ENCODE measurements at places on chromosomes 3 and 15.

DNA sequence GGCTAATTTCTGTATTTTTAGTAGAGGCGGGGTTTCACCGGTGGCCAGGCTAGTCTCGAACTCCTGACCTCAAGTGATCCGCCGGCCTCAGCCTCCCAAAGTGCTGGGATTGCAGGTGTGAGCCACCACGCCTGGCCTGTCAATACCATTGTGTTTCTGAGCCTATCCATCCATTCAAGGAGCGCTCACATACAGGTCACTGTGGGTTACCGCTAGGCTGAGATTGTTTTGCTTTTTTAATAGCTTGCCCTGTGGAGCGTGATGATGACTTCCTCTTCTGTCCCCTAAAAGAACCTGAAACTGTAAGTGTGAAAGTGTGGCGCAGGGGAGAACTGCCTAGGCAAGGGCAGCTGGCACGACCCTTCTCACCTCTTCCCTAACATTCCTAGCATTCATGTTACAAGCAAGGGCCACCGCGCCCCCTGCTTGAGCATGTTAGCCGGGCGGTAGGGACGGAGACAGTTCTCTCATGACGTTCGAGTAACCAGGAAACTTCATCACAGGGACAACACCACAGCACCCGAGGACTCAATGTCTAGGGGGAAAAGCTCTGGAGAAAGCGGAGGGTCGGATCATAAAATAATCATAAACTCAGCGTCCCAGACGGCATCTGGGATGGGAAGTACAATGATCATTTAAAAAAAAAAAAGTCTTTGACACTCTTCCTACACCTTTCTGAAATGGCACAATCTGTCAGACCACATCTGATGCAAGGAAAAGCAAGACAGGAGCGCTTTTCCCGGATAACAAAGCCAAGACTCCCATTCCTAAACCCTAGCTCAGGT lies 790 bp downstream of the LAMP3 start:
- no peak for DNase-seq

DNA sequence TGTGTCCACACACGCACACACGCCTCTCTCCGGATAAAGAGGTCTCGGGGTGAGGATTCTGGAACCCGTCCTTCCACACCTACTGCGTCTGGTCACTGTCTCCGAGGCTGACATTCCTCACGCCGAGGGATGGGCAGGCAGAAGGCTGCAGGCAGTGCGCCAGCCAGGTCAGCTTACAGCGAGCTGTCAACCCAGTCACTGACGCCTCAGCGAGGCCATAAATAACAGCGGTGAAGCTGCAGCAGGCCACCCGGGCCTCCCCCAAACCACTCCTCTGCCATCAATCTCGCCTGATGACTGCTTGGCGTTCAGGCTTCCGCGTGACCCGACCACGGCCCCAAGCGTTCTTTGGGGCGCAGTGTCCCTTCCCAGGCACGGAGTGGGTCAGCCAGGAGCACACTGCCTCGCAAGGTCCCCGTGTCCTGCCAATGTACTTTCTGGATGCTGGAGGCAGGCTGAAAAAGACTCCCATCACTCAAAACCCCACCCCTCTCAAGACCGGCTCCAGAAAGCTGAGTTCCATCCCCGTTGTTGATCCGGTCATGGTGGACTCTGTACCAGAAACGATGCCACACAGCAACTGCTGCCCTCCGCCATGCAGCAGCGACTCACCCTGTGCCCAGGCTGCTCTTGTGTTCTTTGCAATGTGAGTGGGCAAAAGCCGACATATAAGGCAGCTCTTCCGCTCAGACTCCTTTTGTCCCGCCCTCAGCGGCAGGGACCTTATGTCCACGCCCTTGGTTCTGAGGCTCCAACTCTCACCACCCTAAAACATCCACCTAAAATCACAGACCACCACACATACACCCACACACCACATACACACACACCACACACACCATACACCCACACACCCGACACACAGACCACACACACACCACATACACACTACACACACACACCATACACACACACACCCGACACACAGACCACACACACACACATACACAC lies 27.1 kb downstream of the CPN2 start:
- no peak for DNase-seq

DNA sequence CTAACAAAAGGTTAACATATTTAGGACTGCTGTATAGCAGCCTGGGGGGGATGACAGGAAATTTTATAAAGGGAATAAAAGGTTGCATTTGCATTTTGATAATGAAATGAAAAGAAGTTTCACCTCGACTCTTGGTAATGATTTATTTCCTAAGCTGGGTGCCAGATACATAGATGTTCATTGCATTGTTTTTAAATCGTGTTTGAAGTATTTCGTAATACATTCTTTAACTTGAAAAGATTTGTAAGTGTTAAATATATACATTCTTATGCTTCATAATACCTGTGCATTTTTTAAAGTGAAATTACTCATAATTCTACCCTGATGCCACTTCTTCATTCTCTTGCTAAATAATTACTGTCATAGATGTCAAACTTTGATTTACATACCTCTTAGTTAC lies 22.8 kb downstream of the LDHAL6B start:
- no peak for DNase-seq

DNA sequence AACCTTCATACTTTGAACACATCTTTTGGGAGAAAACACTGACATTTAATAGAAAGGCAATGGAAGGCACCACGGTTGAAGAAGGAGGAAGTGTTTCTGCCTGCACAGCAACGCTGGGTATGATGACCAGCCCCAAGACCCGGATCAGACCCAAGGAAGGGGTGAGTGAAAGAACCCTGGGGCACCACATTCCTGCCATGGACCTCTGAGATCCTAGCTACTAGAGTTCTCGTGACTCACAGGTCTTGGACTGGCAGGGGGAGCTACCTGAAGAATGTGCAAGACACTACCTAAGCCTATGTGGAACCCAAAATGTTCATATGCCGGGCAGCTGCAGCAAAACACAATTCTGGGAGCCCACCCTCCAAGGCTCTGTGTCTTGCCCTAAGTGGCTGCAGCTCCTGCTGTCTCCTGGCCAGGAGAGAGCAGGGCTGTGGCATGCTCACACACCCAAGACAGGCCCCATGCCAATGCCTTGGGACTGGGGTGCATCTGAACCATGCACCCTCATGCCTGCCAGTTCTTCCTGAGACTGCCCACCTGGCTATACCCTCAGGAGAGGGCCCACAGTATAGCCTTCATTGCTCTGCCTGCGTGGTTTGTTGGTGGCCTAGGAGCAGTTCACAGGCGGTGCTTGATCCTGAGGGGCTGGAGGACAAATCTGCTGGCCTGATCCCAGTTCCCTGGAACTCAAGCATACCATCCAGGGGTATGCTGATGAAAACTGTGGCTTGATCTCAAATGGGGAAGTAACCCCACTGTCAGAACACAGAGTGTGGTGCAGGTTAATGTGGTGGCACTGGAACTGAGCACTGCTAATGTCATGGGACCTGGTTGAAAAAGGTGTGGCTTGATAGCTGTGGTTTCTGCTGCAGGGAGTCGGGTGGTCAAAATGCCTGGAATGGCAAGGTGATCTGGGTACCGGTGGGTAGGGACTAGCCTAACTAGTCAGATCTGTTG lies 353.3 kb upstream of the ARHGEF26 start:
- DNase-seq = no peak

DNA sequence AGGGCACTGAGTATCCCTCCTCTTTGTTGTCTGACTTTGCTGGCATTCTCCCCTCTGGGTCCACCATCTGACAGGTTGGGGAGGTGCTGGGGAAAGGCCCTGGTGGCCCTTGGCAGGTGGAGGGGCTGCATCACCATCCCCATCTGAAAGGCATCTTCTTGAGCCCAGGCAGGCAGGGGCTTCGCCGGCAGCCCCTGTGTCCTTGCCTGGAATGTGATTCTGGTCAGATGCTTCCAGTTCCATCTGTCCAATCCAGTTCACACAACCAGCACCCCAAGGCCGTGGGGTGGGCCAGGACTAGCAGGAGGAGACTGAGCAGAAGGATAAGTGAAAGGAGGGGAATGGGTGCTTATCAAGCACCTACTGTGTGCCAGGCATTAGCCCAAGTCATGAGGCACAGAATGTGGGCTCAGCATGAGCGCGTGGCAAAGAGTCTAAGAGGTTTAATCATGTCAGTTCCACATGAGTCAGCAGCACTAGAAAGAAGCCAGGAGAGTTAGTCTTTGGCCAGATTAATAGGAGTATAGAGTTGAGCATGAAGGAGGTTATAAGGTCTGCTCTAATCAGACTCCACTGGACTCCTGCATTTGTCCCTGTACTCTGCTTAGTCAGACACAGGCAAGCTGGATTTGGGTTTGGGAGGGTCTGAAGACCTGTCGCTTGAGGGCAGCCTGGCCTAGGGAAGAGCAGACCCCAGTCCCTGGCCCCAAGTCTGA lies 10.5 kb upstream of the TXNRD3 start:
- DNase-seq = no peak

- no peak for DNase-seq
Observed at GRCh38 chr3:57961828-57962447, 46.3 kb upstream of the FLNB start.

GRCh38 chr15:22884344-22884743 lies 45.9 kb downstream of the NIPA2 start:
- DNase-seq = no peak

- no peak for DNase-seq
Observed at GRCh38 chr3:61381745-61382392, 130.6 kb upstream of the FHIT start.

- DNase-seq = no peak
Observed at GRCh38 chr3:69936266-69936665, 63.3 kb upstream of the SAMMSON start.

DNA sequence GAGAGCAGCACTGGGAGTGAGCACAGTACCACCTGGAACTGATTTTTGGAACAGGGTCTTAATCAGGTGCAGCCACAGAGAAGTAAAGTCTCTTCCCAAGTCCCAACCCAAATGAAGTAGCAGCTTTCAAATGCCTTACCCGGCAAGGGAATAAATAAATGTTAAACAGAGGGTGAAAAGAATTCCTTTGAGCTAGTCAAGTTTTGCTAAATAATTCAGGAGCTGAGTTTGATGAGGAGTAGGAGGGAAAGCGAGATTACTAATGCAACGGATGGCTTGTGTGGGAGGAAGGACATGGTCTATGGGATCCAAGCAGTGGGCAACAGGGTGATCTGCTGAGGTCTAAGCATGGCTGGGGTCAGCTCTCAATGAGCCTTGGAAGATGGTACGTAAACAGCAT lies 204.5 kb upstream of the ST8SIA2 start:
- no peak for DNase-seq

DNA sequence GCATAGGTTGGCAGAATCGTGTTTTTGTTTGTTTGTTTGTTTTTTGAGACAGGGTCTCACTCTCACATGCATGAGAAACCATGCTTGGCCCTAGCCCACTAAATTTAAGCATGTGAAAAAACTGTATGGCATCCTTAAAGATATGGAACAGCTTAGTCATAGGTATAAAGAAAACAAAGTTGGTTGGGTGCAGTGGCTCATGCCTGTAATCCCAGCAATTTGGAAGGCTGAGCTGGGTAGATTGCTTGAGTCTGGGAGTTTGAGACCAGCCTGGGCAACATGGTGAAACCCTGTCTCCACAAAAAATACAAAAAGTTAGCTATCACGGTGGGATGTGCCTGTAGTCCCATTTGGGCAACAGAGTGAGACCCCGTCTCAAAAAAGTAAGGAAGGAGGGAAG lies 25.2 kb downstream of the EXD1 start:
- no peak for DNase-seq

DNA sequence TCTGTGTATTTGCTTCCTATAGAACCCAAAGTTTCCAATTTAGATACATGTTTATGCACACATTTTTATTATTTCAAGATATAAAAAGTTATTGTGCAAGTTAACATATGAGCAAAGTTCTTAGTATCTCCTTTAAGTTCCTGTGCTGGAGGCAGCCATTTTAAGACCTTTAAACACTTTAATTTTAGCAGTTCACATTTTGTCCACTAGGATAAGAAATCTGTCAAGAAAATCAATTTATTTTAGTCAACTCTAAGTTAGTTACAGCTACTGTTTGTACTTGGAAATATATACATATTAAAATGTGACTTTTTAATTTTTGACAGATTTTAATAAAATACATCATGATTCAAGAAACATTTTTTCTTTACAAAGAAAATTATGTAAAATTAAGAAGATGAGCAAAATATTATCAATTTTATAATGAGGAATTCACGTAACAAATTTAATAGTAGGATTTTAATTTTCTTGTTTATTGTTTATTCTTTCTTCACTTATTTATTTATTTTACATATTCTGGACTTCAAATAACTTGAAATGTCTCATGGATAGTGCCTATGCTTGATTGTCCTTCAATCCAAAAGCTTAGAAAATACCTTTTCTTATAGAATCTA lies 402.6 kb upstream of the GBE1 start:
- no peak for DNase-seq

- no peak for DNase-seq
Observed at GRCh38 chr3:30623351-30623750, 16.9 kb downstream of the TGFBR2 start.

DNA sequence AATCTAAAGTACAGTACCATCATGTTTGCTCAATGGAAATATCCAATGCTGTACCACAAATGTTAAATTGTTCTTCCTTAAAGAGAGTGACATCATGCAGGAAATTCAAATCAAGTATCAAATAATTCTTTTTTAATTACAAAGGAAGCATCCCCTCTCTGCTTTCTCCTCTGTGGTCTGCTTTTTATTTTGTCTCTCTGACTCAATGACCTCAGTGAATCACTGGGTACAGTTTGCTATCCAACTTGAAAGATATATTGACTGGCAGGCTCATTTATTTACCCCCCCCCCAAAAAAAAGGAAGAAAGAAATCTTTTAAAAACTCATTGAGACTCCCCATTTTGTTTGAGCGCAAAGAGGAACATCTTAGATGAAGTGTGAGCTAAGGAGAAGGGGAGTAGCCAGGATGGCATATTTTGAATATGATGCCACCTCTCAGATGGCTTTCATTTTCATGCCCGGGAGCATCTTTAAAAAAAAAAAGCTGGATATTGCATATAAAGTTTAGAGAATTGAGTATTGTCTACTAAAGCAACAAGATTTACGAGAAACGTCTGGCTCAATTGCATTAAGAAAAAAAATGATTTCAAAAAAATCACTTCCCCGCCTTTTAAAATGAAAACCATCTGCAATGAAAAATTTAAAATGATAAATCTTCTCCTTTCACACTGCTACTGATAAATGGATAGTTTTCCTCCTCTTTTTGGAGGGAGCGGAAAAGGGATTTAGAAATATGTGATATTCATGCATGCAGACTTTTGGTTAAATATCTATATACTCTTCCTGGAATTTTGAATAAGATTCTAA lies 307.1 kb upstream of the DPH6 start:
- no peak for DNase-seq

- DNase-seq = no peak
Observed at GRCh38 chr3:16174389-16174788, at the start of gene GALNT15. TSS of gene GALNT15 (plus strand) at chr3:16174680. CDS start at chr3:16175152, 472 bp downstream.

DNA sequence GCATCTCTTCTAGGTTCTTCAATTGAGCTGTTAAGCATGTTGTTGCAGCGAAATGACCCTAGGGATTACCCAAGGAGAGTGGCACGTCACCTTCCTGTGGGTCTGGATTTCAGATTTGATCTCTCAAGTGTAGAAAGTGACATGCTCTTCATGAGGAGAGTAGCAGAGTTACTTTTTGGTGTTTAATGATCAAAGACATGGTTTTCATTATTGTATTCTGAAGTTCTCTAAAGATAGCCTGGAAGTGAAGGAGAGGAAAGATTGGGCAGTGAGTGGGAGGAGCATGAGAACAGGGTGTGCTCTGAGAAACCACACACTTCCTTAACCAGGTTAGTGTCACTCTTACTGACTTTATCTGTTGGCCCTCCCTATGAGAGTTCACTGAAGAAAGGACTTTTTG lies 153.6 kb downstream of the AKAP13 start:
- DNase-seq = no peak
